GM23248 (cell line): ENCODE measurements at places on chromosomes 6 and 20. TPM values are rescaled to one million over a fixed set of nuclear protein-coding genes. Genes with fewer than 3 reads are reported as not detected.

The VSX1 gene
- not detected in 2 replicates for total RNA-seq

- DNase-seq, result no peak
Observed at GRCh38 chr6:116458264-116458663, 2.9 kb upstream of the CALHM6 start.

GRCh38 chr6:140079328-140079727 lies 704.9 kb upstream of the CITED2 start:
- DNase-seq, result peak; percentile 40

- peak; percentile 28 for DNase-seq
Observed at GRCh38 chr20:50269091-50270033, 78.7 kb downstream of the CEBPB start.

DNA sequence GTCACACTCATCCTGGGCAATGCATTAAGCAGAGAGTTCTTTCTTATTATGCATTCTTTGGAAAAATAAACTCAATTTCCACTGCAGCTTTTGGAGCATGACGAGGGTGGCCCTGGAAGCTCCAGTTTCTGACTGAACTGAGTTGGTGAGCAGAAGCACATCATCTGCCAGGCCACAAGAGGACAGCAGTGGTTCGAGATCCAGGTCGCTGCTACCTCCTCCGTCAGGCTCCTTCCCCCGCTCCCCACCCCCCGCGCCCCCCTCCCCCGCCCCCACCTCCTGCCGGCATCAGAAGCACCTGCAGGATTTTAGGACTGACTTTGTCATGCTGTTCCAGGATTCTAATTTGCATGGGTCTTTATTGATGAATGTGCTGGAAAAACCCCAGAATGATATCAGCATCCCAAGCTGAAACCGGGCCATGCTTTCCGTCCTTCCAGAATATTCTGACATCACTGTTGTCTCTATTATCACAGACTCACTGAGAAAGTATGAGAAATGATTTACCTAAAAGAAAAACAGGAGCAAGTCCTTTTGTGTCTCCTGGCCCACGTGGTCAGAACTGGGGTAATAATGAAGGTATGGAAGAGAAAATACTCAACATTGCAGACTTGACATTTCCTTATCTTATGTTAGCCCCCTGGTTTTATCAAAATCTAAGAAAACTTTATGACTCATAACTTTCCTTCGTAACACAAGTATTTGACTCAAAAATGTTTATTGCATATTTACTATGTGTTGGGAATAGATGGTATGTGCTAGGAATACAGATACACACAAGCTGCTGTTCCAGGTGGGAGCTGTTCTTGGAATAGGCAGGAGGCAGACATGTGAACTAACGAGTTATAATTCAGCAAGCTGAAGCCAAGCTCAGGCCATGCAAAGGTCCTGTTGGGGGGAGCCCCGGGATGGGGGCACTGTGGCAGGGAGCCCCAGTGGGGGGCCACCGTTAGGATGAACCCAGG lies 220.2 kb upstream of the EXOC2 start:
- peak; percentile 67 for DNase-seq
